ENCODE measurements at places on chromosomes 2 and 18.

DNA sequence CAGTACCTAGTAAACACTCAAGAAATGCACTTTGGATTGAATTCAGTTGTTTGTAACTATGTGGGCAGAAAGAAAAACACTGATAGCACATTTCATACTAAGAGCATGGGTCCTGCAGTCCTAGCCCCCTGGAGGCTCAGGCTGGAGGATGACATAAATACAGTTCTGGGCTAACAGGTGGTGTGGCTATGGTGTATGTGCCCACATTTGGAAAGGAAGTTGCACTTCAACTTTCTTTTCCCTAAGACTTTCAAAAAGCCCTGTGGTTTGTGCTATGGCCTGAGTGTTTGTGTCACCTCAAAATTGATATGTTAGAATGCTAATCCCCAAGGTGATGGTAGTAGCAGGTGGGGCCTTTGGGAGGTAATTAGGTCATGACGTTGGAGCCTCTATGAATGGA is 218.2 kb downstream of the CDCA7 start:
- no peak for DNase-seq

DNA sequence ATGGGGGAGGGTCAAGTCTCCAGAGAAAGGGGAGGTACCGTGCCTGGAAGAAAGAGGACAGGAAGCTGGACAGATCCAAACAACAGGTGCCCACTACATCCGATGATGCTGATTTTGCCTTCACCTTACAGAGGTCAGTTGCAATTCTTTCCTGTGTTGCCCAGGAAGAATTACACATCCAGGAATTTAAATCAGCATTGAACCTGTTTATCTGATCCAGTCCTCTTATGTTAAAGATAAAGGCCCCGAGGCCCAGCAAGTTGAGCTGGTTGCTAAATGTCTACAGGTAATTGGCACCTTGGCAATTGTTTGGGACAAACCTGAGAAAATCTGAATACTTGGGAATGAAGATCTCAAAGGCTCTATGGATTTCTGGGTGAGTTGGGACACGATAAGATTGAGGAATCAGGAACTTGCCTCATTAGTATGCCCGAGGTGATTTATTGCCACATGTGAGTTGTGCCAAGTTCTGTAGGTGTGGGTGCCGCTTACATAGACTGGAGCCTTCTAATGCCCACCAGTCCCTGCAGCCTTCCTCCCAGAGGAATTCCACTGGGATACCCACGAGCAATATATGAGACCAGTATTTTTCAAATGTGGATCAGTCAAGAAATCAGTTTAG is 6.9 kb upstream of the CNNM4 start:
- DNase-seq, result no peak

DNA sequence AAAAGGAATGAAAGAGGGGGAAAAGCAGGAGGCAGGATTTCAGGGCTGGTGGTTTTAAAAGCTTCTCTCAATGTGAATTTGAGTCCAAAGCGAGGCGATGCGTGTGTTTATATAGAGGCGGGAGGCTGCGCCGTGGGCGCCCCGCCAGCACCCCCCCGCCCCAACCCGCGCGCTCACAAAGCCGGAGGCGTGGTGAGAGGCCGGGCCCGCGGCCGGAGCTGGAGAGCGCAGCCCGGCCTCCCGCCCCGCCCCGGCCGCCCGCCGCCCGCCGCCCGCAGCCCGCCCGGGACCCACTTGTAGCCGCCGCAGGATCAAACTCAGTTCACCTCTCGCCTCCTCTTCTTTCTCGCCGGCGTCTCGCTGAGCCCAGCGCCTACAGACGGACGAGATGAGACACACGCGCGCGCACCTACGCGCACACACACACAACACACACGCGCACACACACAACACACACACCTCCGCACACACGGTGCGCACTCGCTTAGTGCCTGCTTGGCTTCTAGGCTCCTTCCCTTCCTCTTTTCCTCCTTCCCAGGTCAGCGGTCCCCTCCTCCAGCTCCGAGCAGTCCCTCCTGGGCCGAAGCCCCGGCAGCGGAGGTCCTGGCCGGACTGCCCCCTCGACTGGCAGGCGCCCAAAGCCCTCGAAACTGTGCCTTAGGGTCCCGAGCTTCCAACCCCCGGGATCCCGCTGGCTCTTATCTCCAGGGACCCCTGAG is 1.3 kb upstream of the CYP26B1 start:
- DNase-seq, result no peak

- DNase-seq, result no peak
Measured at GRCh38 chr2:127069003-127069402, 38.0 kb downstream of the BIN1 start.

GRCh38 chr2:240161087-240161750 is 20.8 kb upstream of the OTOS start:
- DNase-seq, result no peak

DNA sequence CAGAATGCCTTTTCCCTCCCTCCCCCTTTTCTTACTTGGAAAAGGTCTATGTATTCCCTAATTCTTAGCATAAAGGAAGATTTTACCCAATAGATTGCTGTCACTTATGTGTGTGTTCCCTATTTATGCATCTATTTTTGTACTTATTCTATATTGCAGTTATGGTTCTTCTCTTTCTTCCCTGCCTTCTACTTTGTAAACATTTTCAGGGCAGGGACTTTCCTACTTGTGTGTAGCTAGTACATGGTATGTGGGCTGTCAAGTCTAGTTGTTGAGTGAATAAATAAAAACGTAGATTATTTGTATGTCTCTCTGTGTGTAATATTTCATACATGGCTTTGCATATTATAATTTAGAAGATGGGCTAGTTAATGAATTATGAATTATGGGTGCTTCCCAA is 45.3 kb downstream of the PSMD14 start:
- DNase-seq, result no peak

- DNase-seq, result no peak
Measured at GRCh38 chr2:14550658-14551057, 81.9 kb upstream of the LRATD1 start.

DNA sequence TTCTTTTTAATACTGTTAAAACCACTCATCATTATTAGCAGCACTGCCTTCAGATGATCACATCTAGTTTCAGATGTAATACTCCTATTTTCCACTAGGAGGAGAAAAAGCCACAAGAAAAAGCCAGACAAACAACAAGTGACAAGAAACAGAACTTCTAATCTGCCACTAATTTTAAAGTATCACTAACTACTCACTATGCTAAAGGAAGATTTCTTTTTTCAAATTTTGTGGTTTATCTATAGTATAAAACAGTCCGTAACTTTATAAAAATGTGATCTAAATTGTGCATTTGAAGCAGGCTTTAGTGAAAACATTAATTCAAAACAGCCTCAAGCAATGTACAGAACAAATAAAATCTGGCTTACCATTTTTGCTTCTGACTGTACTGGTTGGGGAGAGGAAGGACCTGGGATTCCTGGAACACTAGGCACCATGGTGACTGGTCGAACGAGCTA is 56.8 kb downstream of the ATF2 start:
- peak; percentile 65 for DNase-seq

DNA sequence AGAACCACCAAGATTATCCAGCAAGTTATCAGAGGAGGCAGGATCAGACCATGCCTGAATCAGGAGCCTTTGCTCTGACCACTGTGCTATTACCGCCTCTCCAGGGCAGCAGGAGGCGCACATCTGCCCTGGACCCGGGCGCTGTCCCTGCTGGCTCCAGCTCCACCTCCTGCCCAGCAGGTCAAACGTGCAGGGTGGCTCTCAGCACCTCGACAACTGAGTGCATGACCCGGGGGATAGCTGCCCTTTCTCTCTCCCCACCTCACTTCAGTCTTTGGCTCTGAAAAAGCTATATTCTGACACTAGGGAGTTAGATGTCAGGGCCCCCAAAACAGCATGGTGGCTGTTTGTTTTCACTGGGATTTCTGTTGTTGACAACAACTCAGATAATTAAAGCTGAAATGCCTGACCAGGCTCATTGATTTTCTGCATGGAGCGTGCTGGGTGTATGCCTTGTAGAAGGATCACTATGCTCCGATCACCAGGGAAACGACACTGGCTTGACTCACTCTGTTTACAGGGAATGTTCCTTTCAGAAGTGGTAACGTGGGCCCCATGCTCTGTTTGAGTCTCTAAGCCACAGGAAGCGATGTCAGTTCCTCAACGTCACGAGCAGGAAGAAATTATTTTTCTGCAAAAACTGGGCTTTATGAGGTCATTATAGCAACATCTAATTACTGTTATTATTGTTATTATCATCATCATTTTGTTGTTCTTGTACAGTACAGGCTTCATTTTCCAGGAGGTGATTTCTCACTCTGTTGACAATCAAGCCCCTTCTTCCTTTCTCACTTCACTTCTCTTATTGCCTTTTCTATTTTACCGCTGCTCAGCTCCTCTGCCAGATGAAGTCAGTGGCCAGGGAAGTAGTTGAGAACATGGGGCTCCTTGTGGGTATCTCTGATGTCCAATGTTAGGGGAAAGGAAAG is 125.6 kb downstream of the PLB1 start:
- peak; percentile 97 for DNase-seq

DNA sequence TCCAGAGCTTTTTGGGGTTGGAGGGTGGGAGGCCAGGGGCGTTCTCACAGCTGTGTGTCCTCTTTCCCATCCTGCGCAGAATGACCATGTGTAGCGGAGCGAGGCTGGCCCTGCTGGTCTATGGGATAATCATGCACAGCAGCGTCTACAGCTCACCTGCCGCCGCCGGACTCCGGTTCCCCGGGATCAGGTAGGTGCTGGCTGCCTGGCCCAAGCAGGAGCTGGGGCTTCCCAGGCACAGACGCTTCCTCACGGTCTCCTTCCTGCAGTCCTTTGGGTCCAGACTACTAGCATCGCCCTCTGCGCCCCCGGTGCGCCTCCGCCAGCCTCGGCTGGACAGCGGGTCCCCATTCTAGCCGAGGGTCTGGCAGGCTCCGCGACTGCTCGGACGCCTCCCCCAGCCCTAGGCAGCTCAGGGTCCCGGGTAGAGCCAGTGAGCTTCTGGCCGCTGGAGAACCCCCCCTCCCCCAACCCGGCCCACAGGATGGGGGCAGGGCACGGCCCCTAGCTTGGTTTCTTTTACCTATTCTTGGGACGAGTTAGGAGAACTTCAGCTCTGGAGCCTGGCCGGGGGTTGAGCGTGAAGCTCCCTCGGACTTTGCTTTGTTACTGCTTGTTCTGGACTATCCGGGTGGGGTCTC is 756 bp downstream of the ADCYAP1 start:
- no peak for DNase-seq

DNA sequence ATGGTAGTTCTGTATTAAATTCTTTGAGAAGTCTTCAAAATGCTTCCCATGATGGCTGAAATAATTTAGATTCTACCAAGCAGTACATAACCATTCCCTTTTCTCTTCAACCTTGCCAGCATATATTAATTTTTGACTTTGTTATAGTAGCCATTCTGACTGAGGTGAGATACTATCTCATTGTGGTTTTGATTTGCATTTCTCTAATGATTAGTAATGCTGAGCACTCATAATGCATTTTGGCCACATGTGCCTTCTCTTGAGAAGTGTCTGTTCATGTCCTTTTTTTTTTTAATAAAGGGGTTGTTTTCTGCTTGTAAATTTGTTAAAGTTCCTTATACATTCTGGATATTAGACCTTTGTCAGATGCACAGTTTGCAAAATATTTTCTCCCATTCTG is 173.9 kb downstream of the CALCRL start:
- DNase-seq, result no peak

- no peak for DNase-seq
Measured at GRCh38 chr2:219459460-219460311, 25.0 kb downstream of the SPEG start.

GRCh38 chr18:61194726-61195125 is 138.5 kb upstream of the CDH20 start:
- no peak for DNase-seq

- DNase-seq, result no peak
Measured at GRCh38 chr2:111640480-111640879, 243.5 kb downstream of the ANAPC1 start.

DNA sequence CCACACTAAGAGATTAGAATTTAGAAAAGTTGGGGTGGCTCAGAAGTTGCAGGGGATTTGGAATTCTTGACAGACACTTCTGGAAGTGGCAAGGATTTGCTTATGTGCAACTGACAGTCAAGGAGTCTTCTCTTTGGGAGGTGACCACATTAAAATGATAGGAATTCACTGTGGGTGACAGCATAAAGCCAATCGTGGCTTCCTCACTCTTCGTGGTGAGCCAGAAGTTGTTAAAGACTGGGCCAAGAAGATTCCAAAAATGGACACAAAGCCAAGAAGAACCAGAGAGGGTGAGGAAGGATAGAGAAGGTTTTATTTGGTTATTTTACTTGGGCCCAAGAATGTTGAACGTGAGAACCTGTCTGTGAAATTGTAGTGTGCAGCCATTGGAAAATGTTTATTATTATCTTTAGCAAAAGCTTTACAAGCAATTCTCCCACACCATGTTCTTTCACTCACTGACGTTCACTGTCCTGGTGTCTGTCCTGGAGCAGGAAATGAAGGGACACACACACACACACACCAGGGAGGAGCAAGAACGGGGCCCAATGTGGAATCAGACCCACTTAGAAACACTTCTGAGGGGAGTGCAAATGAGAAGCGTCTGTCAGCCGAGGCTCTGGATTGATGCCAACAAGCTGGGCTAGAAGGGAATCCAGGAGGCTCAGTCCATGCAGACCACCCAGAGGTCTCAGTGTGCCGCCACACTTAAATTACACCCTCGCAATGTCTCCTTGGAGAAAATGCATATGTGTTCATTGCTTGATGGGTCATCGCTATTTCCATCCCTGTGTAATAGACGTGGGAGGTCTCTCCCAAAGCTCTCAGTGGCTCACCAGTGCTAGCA is 37.2 kb downstream of the STEAP3 start:
- no peak for DNase-seq

DNA sequence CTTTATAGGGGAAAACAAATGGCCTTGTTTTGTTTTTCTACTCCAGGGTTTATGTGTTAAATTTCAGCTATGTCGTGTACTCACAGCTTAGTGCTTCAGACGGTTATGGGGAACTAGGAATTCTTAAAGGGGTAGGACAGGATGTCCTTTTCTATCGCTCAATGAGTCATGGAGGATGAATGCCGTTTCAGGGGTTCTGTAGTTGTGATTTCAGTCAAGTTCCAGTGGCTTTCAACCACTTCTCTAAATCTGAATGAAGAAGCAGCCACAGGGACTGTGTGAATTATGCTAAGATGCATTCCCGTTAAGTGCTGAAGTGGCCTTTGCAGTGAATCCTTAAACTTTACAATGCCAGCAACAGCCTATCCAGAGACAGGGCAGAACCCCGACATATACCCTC is 1231.7 kb upstream of the ZEB2 start:
- DNase-seq, result peak; percentile 66

DNA sequence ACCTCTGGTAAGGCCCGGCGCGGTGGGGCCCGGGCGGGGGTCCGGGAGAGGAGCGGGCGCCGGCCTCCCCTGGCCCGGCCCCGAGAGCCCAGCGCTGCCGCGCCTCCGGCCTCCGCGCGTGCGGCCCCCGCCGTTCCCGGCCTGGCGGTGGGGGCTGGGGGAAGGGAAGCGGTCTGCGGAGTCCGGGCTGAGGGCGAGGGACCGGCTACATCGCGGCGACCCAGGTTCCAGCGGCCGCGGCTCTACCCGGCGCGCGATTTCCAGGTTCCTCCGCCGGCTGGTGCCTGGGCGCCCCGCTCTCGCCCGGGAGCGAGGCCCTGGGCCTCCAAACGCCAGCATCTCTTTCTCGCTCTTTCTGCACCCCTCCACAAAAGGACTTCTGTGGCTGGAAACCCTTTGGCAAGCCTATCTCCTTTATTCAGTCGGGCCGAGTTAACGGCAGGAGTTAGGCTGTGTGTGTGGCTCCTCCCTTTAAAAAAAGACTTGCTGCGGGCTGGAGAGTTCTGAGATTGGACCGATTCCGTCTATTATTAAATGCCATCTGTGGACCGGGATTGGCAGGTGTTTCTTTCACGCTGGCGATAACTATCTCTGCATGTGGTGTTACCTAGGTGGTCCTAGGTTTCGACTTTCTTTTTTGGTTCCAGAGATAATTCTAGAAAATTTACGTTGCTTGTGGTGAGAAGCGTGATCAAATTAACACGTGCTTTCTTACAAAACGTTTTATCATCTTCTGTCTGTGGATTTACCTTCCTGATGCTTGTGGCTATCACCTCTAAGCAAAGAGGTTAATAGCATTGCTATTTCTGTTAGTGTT is 592 bp downstream of the ME2 start:
- peak; percentile 26 for DNase-seq

All from foreskin fibroblast (primary cell).